NCI-H1694 treated with DMSO at 0.1 percent for 48 hours (cell line): ENCODE measurements at places on chromosomes 1 and 21.

- DNase-seq = no peak
Measured at GRCh38 chr1:39322431-39322830, 117.9 kb downstream of the MACF1 start.

GRCh38 chr1:115555446-115555845 lies 86.3 kb upstream of the VANGL1 start:
- DNase-seq = no peak

- DNase-seq = no peak
Measured at GRCh38 chr1:25807480-25808390, 7.7 kb downstream of the SELENON start.

- DNase-seq = no peak
Measured at GRCh38 chr1:1925437-1926345, 6.6 kb upstream of the TMEM52 start.

- no peak for DNase-seq
Measured at GRCh38 chr1:153356392-153357075, 1.1 kb upstream of the S100A9 start.

DNA sequence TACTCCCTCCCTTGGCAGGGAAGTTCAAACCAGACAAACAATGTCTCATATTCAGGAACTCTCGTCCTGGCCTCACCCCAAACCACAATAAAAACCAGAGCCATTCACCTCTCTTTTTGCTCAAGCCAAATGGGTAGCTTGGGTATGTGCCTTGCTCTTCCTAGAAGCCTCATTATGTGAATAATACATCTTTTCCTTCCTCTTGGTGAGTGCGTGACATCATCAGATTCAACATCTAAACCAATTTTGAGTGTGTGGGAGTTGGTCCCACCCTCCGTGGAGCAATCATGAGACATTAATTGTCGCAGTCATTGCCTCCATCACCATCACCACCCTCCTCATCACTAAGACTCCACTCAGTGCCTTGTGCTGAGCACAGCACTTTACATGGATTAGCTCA lies 482.9 kb downstream of the PTPRU start:
- no peak for DNase-seq

DNA sequence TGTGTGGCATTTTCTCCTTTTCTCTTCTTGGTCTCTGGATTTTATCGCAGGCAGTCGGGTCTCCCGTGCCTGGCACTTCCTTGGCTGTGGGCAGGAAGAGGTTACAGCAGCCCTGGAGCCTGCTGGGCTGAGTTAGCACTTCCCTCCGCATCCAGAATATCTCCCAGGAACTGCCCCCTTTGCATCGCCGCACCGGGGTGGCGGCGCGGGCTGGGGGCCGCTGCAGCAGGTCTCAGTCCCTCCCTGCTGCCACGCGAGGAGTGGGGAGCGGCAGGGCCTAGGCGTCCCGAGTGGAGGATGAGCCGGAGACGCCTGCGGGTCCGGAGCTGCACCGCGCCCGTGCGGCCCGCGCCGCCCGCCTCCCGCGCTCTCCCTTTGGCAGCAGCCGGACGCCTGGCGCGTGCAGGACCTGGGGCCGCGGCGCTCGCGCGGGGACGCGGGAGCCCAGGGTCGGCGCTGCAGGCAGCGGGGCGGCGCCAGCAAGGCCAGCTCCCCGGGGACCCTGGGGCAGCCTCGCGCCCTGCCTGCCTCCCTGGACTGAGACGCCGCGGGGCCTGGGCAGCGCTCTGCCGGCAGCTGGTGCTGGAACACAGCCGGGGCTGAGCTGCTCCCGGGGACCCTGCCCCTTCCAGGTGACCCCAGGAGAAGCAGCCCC lies 192.8 kb downstream of the PRDM2 start:
- DNase-seq = no peak

DNA sequence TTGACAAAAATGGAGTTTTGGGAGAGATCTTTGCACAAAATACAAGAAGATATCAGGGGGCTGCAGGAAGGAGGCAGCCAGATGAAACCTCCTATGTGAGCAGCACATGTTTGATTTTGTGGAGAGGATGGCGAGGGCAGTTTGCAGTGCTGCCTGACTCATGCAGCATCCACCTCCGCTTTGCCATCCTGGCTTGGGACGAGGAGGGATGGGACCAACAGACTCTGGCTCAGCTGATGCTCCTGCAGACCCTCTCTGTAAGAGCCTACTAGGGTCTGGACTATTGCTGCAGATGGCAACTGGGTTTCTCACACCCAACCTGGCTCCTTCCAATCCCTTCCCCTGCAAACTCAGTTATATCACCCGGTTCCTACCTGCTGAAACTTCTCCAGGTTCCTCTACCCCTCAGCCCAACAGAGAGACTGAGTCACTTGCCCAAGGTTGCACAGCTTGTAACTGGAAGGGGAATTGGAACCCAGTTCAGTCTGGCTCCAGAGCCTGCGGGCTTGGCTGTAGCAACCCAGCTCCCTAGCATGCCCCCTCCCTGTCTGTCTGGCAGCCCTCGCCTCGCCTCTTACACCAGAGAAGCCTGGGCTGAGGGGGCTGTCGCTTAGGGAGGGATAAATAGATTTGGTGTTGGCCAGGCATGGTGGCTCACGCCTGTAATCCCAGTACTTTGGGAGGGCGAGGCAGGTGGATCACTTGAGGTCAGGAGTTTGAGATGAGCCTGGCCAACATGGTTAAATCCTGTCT lies 205.8 kb downstream of the PTPRU start:
- DNase-seq = no peak

GRCh38 chr21:15309022-15309590 lies 244.3 kb upstream of the NRIP1 start:
- DNase-seq = no peak

DNA sequence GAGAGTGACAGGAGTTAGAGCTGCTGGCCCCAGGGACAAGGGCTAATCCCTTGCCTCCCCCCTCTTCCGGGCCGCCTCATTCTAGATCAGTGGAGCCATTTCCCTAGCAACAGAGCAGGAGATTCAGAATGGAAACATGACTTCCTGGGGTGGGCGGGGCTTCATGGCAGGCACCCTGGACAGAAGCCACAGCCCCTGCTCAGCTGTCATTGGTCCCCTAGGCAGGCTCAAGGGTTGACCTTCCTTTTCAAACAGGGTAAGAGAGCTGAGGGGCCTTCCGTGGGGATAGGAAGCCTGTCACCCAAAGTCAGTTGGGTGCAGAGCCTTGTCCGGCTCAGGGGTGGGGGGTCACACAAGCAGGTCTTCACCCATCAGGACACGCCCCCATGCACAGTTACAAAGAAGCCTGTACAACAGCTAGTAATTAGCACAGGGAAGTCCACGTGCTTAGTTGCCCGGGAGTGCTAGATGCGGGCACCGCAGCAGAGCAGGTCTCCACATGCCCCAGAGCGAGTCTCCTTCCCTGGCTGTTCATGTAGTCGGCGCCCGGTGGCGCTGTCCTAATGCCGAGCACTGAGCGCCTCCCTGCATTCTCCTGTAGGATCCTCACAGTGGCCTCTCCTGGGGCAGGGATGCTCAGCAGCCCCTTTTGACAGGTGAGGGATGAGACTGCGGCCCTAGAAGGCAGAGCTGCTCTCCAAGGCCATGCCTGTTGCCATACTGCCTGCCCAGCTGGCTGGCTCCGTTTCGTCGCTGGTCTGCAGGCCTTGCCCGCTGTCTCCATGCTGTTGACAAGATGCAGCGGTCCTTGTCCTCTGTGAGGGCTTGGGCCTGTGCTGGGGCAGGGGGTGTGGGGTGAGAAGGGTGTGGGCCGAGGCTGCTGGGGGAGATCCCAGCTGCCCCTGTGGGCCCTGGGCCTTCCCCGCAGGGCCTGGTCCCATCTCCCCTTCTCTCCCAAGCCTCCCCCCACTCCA lies 5.1 kb downstream of the TMEM201 start:
- DNase-seq = peak; percentile 70

DNA sequence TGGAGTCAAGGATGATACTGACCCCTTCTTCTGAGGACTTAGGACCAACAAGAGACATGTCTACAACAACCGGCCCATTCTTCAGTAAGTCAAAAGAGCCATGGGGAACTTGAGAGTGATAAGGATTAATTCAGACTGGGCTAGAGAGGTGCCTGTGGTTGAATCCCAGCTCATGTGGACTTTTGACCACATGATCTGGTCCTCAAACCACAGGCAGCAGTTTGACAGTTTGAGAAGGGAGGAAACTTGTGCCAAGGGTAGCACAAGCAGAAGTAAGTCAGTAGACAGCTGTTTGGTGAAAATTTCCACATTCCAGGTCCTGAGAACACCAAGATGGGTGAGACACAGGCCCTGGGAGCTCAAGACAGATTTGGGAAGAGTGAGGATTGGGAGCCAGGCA lies 19.8 kb downstream of the SH3BP5L start:
- DNase-seq = no peak

DNA sequence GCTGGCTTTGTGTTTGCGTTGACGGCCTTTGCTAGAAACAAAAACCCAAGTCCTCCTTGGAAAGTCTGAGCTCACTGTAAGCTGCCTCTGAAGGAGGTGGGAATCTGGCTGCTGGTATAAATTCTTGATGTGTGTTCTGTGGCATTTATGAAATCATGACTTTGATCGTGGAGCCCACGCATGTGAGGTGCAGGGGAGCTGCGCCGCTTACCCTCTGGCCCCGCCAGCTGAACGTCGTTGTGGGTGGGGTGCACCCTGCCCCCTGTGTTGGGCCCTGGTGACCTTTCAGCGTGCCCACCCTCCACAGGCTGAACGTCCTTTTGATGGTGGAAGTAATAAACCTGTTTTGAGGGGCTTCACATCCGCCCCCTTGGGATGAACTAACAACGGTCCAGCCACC lies 21.2 kb upstream of the DIP2A start:
- no peak for DNase-seq

DNA sequence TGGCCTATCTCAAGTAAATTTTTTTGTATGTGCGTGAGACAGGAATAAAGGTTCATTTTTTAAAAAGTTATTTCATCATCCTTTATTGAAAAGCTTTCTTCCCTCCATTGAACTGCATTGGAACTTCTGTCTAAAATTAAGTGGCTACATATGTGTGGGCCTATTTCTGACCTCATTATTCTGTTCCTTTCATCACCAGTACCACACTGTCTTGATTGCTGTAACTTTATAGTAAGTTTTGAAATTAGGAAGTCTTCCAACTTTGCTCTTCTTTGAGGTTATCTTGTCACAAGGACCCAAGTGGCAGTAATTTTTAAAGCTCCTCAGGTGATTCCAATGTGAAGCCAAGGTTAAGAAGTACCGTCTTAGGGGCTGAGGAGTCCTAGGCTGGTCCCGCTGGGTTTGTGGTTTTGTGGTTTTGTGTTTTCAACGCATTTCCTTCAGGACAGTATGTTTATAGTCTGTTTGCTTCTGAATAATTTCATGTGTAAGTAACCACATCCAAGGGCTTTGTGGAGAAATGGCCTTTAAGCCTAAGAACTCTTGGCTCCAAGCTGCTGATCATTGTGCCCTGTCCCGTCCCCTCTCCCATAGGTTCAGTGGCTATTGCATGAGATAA lies 12.4 kb upstream of the SCAF4 start:
- DNase-seq = no peak

DNA sequence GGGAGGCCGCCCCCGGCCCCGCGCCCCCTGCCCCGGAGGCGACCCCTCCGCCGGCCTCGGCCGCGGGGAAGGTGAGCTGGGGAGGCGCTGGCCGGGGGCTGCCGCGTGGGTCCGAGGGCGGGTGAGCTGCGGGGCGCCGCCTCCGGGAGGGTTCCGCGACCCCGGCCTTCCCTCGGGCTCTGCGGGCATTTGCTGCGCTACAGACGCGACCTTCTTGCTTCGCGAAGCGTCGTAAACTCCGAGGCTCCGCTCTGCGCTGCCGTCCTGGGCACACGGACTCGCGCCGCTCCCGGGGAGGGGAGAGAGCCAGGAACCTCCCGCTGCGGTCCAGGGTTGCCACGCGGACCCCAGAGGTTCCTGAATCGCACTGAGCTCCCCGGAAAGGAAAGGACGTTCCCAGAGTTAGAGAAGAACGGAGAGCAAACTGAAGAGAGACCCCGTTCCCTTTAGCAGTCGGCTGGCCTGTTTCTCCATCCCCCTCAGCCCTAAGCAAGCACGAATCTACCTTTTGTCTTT lies 345 bp downstream of the SLX9 start:
- no peak for DNase-seq

- DNase-seq = no peak
Measured at GRCh38 chr1:35524106-35524505, 33.1 kb downstream of the KIAA0319L start.

DNA sequence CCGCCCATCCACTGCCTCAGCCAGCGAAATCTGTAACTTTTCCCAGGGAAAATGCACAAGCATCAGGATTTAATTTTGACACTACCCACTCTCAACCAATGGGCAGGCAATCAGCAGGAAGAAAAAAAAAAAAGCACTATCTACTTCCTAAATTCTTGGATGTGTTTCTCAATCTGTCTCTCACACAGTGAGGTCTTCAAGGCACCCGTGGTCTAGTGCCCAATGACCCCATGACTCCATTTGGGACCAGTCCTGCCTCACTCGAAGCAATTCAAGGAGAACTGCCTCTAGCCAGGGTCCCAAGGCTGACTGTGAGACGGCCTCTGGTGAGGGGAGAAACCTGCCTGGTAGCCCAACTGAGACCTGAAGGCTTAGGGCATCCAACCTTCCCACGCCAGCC lies 35.9 kb downstream of the CSF1 start:
- no peak for DNase-seq

- DNase-seq = no peak
Measured at GRCh38 chr1:201769966-201770365, 59.0 kb upstream of the IPO9 start.

DNA sequence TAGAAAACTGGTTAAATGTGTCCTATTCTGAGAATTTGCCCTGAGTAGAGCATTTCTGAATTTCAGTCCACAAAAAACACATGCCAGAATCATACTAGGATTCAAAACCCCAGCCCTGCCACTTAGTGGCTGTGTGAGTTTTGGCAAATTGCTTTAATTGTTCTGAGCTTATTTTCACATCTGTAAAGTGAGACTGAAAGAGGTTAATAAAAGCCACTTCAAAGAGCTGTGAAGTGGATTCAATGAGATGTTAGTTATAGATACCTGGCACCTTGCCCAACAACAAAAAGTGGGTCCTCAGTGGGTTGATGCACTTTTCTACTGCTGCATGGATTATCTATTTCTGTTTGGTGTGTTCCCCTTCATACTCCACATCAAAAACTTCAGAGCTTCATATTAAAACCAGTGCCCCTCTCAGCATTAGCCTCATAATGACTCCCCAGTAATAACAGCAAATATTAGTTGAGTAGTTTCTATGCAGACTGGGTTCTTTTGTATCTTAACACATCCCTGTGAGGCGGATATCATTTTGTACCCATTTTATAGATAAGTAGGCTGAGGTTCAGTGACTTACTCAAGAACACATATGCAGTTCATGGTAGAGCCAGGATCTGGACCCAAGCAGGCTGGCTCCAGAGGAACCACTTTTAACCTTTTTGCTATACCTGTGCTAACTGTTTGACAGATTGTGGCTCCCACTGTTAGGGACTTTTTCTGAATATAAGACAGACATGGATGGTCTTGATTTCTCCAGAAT lies 14.2 kb upstream of the ADORA3 start:
- no peak for DNase-seq

- no peak for DNase-seq
Measured at GRCh38 chr1:216916890-216917438, 193.7 kb upstream of the ESRRG start.

- no peak for DNase-seq
Measured at GRCh38 chr1:147568551-147568950, 27.2 kb downstream of the BCL9 start.

- DNase-seq = no peak
Measured at GRCh38 chr1:91765293-91765692, 120.7 kb downstream of the TGFBR3 start.
